Activated CD4-positive, alpha-beta T cell treated with anti-CD3 and anti-CD28 coated beads for 1 hour (primary cell): ENCODE measurements at places on chromosomes 6 and 20.

DNA sequence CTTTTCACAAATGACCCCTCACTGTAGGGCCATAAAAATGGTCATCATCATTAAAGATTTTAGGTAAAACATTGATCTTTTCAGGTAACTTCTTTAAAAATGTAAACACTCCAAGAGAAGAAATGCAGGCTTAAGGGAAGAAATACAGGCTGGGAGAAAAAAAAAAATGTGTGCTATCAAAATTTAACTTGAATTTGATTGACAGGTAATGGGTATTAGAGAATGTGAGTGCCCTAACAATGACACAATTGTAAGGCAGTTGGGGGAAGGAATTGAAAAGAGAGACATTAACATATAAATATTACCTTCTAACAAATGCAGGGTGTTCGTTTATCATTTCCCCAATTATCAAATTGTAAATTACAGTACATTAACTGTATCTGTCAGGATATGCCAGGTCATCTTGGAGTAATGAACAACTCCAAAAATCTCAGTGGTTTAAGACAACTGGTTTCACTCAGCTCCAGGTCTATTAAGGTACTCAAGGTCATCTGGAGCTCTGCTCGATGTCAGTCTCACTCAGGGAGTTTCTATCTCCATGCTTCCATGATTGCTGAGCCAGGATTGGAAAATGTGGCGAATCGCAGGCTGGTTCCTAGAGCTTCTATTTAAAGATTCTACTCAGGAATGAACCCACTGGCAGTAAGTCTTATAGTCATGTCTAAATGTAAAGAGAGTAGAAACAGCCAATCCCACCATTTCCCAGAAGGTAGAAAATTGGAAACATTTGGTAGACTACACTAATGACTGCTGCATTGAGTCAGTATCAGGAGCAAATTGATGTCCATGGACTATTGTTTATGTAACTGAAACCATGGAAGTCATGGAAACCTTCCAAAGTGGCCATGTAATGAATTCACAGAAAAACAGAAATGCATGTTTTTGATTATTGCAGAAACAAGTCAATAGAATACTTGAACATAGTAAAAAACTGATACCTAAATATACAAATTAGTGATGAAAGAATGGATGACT lies 55.6 kb downstream of the FRK start:
- DNase-seq = no peak

DNA sequence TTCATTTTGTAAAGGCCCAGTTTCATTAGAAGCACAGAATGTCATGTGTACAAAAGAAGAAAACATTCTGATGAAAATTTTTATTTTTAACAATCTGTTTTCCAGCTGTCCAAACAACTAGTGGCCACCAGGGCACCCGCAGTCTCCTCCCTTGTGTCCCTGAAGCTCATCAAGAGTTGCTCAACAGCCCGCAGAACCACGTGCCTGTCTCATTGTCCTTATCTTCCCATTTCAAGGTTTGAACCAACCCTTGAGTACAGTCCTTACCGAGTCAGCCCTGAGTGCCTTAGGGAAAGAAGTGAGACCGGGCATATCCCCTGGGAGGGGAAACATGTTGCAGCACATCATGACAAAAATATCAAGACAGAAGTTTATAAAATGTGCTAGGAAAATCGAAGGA lies 15.9 kb upstream of the ZNF133 start:
- no peak for DNase-seq

DNA sequence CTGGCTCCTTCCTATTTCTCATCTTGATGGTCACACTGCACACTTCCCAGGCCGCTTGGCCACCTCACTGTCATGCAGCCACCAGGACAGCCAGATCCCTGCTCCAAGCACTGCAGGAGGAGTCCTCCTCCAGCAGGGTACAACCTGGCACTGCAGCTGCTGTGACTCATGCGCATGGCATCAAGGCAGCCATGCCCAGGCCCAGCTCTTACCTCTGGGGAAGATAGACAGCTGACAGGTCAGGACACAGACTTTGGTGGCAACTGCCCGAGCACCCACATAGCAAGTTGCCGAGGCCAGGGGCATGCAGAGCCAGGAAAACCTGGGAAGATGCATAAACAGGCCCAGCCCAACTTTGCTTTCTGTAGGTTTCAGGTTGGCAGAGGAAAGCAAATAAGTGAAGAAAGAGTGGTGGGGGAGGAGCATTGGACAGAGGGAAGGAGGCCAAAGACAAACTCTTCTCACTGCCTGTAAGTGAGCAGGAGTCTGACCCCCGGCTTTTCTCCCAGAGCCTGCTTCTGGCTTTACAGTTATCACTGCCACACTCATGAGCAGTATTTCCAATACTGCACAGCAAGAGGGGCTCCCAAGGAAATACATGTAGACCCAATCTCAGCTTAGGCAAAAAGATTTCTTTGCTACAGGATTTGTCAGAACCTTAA lies 38.8 kb downstream of the SLC22A3 start:
- no peak for DNase-seq

- no peak for DNase-seq
These were observed 70.8 kb downstream of the EYA4 start for GRCh38 chr6:133312006-133312405.

DNA sequence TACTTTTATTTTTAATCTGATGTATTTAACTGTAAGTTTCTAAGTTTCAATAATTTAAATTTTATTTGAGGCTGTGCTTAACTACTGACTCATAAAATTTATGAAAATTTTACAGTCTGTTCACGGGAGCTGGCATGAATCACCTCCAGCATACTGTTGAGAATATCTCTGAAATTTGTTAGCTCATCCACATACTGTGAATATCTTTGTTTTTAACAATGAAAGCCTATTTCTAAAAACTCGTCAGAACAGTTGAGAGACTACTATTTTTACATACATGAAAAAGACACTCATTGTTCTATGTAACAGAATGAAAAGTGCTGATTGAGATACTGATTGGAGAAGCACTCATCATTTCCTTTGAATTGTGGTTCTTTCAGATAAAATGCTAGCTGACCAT lies 749.3 kb downstream of the TENT5A start:
- no peak for DNase-seq

- no peak for DNase-seq
These were observed 68.5 kb downstream of the TRMT11 start for GRCh38 chr6:126054802-126055201.

GRCh38 chr6:141443032-141443431 lies 689.7 kb upstream of the GJE1 start:
- DNase-seq = no peak

- DNase-seq = no peak
These were observed 12.0 kb upstream of the GATA5 start for GRCh38 chr20:62487561-62488354.

DNA sequence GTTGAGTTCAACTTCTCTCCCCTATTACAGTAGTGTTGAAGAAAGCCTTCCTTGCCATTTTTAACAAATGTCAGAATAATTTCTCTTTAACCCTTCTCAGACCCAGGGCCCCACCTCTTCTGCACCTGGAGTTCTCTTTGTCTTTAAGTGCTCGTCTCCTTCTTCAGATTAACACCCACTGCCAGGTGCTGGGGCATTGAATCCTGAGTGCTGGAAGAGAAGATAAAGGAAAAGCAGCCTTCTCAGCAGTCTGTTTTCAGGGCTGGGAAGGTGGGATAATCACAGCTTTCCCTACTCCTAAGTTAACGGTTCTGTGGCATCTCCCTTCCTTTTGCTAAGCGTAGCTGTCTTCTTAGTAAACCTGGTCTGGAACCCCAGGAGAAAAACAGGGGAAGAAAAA lies 114.6 kb upstream of the TAB2 start:
- no peak for DNase-seq

- DNase-seq = no peak
These were observed 971 bp downstream of the RBCK1 start for GRCh38 chr20:408843-409696.

DNA sequence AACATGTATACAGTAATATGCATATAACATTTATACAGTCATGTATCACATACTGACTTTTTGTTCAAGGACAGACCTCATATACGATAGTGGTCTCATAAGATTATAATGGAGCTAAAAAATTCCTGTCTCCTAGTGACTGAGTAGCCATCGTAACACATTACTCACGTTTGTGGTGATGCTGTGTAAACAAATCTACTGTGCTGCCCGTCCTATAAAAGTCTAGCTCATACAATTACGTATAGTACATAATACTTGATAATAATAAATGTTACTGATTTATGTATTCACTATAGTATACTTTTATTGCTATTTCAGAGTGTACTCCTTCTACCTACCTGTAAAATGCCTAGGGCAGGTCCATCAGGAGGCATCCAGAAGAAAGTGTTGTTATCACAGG lies 17.4 kb downstream of the SERAC1 start:
- DNase-seq = no peak

- DNase-seq = no peak
These were observed 12.2 kb upstream of the MOXD1 start for GRCh38 chr6:132413499-132413802.

- no peak for DNase-seq
These were observed 75.5 kb downstream of the HMGN3 start for GRCh38 chr6:79158856-79159516.

DNA sequence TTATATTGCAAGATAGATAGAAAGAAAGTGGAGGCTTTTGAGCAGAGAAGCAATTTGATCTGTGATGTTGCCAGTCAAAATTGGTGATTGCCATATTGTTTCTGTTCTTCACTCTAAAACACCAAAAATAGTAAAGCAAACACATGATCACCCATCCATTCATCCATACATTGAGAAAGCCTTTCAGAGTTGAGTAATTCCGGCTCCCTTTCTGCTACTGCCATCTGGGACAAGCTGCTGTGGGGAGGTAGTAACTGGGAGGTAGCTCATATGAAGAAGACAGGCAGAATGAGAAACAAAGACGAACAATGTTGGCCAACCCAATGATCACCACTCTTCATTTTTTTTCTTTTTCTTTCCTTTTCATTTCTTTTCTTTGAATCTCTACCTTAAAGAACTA lies 51.1 kb upstream of the HBS1L start:
- DNase-seq = no peak

GRCh38 chr6:118892355-118892991 lies 1.5 kb upstream of the ASF1A start:
- DNase-seq = no peak

- no peak for DNase-seq
These were observed 2.5 kb upstream of the NAA20 start for GRCh38 chr20:20014659-20015058.

DNA sequence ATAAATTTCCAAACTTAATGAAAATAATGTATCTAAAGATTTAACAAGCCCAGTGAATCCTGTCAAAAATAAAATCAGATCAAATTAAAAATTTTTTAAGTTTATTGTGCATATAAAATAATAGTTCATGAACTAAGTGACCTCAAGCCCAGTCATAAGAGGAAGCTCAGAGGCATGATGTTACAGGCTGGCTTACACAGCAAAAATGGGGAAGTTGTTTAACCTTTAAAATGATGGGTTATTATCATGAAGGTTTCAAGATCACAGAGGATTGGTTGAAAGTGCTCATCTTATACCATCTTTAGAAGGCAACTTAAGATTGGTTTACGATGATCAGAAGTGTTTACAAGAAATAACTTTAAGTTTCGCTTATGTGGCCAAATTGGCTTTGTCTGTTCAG lies 102.5 kb downstream of the PAK5 start:
- DNase-seq = no peak

- DNase-seq = no peak
These were observed 305.4 kb downstream of the CDKAL1 start for GRCh38 chr6:20839630-20840029.

- no peak for DNase-seq
These were observed 926.4 kb upstream of the SLC35B3 start for GRCh38 chr6:9361749-9362148.

DNA sequence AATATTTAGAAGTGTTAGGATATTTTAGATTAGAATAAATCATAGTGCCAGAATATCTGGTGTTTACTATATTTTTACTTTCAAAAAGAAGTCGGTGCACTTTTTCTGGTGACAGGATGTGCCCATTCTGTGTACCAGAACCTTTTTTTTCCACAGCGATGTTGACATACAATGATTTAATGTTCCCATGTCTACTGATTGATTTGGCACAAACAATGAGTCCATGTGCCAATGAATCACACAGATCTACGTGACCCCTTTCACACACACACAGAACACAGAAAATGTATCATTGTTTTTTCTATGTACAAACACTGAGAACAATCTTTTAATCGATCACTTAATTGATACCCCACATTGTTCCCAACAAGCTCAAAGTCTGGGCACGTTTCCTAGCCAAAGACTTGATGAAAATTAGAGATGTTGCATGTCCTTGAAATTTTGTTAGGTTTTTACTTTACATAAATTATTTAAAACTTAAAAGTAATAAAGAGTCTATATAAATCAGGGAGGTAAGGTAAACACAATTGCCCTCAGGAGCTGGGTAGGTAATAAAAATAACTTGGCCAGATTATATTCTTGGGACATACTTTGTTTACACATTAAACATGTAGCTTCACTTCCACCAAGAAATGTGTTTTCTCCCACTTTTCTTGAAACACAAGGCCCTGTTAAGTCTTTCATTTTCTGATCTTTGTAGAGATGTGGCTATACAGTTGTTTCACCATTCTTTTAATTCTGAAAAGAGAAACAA lies 36.4 kb upstream of the SOX4 start:
- DNase-seq = no peak

DNA sequence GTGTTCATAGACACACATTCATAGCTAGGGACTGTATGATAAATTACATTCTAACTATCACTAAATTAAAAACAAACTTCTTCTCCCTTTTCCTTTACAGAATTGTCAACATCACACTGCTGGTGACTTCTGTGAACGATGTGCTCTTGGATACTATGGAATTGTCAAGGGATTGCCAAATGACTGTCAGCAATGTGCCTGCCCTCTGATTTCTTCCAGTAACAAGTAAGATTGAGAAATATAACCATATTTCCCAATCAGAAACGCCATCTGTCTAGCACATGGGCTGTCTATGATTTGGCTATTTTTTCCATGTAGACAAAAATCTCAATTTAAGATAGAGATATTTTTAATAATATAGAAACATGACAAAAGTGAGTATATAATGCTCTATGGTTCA lies 367.7 kb downstream of the ARHGAP18 start:
- no peak for DNase-seq

GRCh38 chr20:43799150-43799711 lies 72.4 kb upstream of the GTSF1L start:
- no peak for DNase-seq

GRCh38 chr20:61803416-61803914 lies 262.2 kb downstream of the TAF4 start:
- DNase-seq = no peak

DNA sequence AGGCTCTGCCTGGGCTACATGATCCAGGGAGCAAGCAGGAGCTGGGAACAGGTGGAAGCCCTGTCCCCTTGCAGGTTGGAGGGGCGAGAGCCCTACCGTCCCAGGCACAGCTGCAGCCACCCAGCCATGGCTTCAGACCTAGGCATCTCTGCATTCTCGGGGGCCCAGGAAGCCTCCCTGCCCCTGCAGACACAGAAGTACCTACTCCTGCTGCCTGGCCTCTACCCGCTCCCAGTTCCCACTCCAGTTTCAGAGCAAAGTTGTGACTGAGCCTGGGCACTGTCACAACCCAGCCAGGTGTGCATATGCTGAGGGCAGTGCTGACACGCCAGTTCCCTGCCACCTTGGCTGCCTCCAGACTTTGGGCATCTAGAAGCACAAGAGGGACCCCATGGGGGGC lies 645.9 kb downstream of the HTR1B start:
- no peak for DNase-seq
